ENCODE measurements at places on chromosomes 5 and 9.

GRCh38 chr5:166581826-166582225, 1709.6 kb upstream of the WWC1 start:
- DNase-seq = no peak

DNA sequence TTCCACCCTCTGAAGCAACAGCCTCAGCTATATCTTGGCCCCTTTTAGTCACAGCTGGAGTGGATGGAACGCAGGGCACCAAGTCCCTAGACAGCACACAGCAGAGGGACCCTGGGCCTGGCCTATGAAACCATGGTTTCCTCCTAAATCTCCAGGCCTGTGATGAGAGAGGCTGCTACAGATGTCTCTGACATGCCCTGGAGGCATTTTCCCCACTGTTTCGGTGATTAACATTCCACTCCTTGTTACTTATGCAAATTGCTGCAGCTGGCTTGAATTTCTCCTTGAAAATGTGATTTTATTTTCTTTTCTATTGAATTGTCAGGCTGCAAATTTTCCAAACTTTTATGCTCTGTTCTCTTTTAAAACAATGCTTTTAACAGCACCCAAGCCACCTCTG, 384.8 kb downstream of the PRR16 start:
- DNase-seq = no peak

DNA sequence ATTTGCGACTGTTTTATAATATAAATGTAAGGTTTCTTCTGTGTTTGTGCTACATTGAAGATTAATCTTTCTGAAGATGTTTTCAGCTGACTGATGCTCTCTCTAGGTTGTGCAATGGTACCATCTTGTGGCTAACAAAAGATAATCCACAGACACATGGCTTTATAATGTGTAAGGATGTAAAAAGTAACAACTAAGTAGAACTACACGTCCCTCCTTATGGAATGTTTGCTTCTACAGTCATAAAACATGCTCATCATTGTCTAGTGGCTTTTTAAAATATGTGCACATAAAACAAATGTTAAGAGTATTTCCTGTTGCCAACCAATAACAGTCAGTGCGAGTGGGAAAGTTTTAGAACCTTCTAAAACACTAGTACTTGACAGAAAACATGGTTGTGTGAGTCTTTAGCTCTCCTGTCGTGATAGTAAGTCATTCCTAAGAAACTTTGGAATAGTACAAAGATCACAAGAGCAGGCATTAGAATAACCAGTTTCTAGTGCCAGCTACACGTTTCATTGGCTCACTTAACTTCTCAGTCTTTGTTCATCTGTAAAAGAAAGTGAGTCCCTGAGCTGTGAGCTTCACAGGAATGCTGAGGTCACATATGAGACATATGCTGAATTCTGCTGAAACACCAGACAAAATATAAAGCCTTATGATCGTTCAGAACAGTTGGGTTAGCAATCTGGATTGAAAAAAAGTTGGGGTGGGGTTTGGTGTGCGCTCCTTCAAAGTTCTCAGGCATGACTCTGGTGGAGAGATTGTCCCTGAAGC, 75.7 kb upstream of the GLIS3 start:
- DNase-seq = no peak

- DNase-seq = no peak
Observed at GRCh38 chr5:105993027-105993426, 1677.7 kb downstream of the EFNA5 start.

DNA sequence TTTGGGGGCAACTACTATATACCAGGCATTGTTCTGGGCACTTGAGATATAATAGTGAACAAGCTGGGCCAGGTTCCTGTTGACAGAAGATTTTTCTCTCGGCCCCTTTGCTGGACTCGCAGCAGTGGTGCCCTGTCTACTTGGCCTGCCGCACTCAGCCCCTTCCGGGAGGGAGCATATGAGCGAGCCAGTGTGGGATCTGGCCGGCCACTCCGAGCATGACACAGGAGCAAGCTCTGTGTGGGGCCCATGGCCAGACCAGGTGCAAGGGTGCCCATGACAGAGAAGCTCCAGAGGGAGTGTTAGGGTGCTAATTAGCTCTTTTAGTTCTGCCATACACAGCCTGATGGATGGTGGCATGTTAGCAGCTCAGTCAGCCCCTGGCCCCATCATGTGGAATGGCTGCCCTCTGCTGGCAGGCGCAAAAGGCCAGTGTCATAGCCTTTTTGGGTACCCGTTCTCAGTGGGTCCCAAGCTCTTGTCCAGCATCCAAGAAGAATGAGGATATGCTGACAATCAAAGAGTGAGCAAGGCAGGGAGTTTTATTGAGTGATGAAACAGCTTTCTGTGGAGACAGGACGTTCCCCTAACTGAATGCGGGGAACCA, 9.3 kb upstream of the KIF4B start:
- no peak for DNase-seq

GRCh38 chr9:127175764-127176163, 53.3 kb upstream of the ANGPTL2 start:
- DNase-seq = no peak

- no peak for DNase-seq
Observed at GRCh38 chr5:61354199-61354598, 22.1 kb downstream of the ZSWIM6 start.

- DNase-seq = no peak
Observed at GRCh38 chr9:37455884-37456647, 9.2 kb downstream of the ZBTB5 start.

DNA sequence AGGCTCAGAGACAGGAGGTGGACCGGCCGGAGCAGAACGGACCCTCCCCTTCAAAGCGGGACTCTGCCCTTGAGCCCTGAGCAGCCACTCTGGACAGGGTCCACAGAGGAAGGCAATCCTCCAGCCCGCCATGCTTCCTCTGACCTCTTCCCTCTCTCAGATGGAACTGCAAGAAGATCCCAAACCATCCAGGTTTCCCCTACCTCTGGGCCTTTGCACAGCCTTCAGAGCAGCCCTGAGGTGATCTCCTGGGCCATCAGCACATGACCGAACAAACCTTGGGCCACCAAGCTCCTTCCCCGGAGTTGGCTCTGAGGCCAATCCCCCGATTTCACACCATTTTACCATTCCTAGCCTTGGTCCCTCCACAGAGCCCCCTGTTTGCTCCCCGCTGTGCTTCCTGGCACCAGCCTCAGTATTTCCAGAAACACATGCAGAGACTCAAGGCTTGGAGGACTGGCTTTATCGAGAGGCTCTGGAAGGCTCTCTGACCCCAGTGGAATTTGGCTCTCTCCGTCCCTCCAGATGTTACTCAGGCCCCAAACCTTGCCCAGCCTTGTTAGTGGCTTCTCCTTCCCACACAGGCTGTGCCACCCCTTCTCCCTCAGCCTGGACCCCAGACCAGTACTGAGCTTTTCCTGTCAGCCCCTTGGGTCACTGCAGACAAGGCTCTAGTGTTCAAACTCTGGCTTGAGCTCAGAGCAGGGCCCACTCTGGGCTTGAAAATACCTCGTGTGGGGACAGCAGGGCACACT, 48.6 kb upstream of the KCNMB1 start:
- DNase-seq = no peak

- peak; percentile 4 for DNase-seq
Observed at GRCh38 chr5:147628058-147628895, 118.4 kb upstream of the DPYSL3 start.

DNA sequence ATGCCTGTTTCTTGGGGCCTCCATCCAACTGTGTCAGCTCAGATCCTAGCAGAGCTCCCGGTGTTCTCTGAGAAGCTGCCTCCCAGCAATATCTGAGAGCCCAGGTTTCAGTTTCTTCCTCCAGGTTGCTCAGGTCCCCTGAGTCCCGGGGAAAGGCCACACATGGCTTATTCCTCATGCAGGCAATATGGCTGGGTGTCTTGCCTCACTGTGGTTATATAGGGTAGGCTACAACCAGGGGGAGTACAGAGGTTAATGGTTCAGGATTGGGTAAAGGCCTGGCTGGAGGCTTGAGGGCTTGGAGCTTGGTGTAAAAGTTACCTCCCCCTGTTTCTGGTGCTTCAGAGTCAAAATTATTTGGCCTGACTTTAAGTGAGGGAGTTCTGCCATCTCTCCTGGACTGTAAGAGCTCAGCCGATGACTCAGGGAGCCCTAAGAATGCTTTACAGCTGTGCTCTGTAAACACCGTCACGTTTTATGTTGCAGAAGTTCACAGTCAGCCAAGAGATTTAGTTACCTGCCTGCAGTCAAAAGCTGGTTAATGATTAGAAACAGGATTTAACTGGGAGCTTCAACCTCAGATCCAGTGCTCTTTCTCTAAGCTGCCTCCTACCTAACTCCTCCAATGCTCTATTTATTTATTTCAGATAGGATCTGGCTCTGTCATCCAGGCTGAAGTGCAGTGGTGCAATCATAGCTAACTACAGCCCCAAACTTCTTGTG, 24.3 kb upstream of the UBAP2 start:
- no peak for DNase-seq

DNA sequence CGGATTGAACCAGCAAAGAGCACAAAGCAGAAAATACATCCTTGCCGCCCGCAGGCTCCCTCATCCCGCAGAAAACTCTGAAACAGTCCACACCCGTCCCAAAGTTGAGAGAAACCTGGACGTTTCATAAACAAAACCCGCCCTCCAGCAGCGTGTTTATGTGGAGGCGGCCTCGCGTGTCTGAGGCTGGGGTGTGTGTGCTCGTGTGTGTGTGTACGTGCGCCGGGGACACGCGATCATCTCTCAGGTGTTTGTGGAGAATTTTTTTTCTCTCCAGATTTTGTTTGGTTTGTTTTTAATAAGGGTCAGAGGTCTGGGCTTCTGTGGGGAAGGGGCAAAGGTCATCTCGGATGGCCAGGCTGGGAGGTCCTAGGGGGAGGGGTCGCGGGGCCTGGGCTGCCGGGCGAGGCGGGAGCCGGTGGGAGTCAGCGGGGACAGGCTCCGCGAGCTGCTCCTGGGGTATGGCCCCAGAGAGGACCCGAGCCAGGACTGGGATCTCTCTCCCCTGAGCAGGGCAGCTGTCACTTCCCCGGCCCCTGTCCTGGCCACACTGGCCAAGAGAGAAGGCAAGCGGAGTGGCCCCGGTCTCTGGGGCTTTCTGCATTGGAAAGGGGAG, 206.4 kb downstream of the C9orf50 start:
- no peak for DNase-seq

- no peak for DNase-seq
Observed at GRCh38 chr9:82993856-82994605, 68.9 kb downstream of the RASEF start.

DNA sequence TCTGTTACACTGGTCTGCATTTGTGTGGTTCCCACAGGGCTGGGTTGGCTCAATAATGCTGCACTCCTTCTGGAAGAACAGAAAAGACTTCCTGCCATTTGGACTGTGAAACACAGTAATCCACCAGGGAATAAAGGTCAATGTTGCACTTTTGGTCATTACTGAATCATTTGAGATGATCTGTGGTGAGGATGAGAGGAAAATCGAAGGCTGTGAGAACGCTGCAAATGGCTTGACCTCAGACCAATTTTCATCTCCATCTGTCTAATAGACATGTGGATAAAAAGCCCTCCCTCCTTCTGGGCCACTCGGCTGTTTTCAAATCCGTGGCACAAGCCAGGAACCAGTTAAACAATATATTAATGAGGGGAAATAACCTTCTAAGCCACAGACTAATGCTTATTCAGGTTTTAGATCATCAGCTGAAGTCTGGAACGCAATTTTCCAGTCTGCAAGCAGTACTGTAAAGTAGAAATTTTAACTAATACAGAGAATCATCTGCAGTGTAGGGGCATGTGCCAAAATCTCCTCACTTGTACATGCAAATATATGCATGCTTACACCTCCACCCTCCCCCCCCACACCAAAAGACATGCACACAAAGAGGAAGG, 20.2 kb downstream of the TLE1 start:
- no peak for DNase-seq

GRCh38 chr5:135842737-135843136, 8.3 kb downstream of the SLC25A48 start:
- DNase-seq = no peak

- peak; percentile 50 for DNase-seq
Observed at GRCh38 chr5:172443441-172444109, 10.8 kb downstream of the SH3PXD2B start.

- no peak for DNase-seq
Observed at GRCh38 chr5:42064821-42065220, 139.7 kb downstream of the FBXO4 start.

GRCh38 chr5:81632679-81633078, 118.2 kb downstream of the SSBP2 start:
- DNase-seq = no peak

DNA sequence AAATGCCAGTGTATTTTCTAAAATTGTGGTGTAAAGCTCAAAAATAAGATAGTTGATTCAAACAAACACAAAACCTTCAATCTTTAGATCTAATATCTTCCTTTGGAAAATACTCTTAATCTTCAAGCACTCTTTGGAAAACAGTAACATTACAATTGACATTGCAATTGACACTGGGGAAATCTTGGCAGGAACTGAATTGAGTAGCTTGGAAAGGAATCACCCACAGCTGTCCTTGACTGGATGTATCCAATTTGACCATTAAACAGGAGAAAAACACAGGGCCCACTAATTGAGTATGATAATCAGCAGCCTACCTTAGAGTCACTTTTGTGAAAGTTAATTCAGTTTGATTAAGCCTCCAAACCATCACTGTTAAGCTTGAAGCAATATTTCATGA, 776.7 kb downstream of the DTWD2 start:
- DNase-seq = no peak

DNA sequence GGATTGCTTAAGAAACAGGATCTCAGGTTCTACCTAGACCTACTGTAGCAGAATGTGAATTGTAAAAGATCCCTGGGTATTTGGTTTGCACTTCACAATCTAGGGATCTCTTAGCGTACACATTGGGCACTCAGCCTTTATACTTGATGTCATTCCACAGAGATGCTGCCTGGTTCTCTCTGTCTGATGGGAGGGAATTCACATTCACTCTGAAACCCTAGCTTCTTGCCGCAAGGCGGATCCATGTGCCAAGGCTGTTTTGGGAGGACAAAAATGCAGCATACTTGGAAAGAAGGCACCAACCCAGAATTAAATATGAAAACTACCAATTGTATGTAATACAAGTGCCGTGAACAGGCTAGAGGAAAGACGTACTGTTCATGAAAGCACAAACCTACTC, 323.0 kb downstream of the EBF1 start:
- DNase-seq = no peak

DNA sequence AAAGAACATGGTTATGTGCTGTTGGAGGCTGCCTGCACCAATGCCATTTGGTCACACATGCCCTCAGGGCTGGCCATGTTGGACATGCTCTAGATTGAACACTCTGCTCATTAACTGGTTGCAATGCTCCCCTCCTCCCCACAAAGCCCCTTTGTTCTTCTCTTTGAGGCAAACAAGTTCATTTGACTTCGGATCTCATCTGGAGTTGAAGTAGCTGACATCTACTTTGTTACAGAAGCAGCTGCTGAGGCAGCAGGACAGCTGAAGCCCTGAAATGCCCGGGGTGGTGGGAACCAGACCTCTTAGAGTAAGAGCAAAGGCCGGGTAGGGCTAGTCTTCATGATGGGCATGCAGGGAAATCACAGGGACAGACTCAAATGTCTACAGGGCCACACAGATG, 123.5 kb downstream of the APBA1 start:
- DNase-seq = no peak

- no peak for DNase-seq
Observed at GRCh38 chr5:114729986-114730385, 368.1 kb downstream of the KCNN2 start.

DNA sequence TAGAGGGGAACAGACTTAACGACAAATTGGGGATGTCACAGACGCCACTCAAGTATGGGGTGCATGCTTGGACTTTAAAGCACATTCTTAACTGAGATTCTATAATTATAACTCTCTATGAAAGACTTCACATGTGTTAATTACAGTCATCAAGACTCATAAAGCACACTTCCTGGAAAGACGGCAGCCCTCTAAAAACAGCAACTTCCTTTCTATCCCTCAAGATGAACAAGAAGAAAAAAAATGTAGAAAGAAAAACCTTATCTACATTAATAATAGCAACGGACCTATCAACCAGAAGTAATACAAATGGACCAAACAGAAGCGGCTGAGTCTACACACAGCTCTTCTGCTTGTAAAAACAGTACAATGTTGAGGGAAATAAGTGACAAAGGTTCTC, 21.2 kb downstream of the GNAQ start:
- DNase-seq = no peak

Measured in stimulated activated CD4-positive, alpha-beta T cell treated with anti-CD3 and anti-CD28 coated beads, Interleukin-15, amount 100 ng/mL, for 48 hours (primary cell).